Stomach (tissue), 19 donors: ENCODE measurements at places on chromosomes 12 and 14. TPM values are rescaled to one million over a fixed set of nuclear protein-coding genes. Genes with fewer than 3 reads are reported as not detected.

GNB3 gene
- 2.8 TPM for polyA plus RNA-seq

FAM90A1 gene
- 0.45 TPM for polyA plus RNA-seq

FOS gene
- polyA plus RNA-seq, result 82.0 TPM

RDH12 gene
- 9.3 TPM for polyA plus RNA-seq

CIROP gene
- not detected for polyA plus RNA-seq

SERPINA3 gene
- 485 TPM for polyA plus RNA-seq

ARMH4 gene
- 0.76 TPM for polyA plus RNA-seq

DNAL1 gene
- 9.2 TPM for polyA plus RNA-seq

FGD6 gene
- polyA plus RNA-seq, result 1.5 TPM

HIGD1C gene
- polyA plus RNA-seq, result not detected

KRT73 gene
- polyA plus RNA-seq, result not detected

CMAS gene
- 38.8 TPM for polyA plus RNA-seq

GPR135 gene
- polyA plus RNA-seq, result 0.85 TPM

ZNF740 gene
- polyA plus RNA-seq, result 4.1 TPM
